ENCODE measurements at places on chromosomes 3 and 15.

DNA sequence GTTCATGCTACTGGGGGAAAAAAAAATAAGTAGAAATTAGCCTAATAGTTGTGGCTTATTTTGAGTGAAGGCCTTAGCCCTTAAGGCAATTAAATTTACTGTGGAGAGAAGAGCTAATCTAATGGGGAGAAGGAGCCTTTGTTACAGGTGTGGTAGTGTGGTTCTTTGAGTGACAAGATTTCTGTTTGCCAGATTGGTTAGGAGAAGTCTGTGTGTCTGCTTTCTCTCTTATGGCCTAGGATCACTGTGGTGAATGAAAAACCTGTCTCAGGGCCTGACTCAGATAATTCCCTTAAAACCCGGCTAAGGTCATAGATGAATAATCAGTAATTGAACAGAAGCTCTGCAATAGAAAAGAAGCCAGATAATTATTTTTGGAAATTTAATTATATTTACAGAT is 27.0 kb downstream of the OPA1 start:
- DNase-seq, result no peak

DNA sequence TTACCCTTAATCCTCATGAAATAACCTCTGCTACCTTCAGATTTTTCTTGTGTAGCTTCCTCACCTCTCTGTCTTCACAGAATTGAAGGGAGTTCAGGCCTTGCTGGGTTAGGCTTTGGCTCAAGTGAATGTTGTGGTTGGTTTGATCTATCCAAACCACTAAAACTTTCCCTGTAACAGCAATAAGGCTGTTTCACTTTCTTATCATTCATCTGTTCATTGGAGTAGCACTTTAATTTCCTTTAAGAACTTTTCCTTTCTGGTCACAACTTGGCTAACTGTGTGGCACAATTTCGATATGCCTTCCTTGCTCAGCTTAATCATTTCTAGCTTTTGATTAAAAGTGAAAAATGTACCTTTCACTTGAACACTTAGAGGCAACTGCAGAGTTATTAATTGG is 129.8 kb downstream of the NR1I2 start:
- DNase-seq, result no peak

DNA sequence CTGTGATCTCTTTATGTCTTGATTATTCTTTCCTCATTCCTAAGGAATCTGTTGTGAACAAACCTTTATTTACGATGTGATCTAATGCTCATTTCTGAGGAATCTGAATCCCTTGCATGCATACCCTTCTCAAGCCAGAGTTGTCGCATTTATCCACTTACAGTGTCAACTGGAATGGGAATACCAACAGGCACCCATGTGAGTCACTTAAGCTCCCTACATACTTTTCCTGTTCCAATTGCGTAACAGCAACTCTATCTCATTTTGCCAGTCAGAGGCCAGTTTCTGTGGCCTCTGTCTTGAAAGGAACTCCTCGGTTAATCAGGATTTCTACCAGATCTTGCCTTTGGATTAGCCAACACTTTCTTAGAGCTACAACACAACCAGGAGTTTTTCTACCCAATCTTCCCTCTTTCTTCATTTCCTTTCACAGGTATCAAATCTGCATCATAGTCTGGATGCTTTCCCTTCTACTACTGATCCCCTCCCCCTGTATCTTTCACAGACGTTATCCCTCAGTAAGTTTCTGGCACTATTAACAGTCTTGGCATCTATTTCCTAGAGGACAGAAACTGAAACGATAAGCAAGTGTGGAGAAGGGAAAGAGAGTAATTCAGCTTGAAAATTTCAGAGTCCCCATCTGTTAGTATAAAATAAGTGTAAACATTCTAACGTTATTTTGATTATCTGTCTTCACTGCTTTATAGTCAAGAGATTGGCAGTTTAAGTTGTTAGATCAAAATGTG is 66.8 kb upstream of the BCHE start:
- DNase-seq, result no peak

DNA sequence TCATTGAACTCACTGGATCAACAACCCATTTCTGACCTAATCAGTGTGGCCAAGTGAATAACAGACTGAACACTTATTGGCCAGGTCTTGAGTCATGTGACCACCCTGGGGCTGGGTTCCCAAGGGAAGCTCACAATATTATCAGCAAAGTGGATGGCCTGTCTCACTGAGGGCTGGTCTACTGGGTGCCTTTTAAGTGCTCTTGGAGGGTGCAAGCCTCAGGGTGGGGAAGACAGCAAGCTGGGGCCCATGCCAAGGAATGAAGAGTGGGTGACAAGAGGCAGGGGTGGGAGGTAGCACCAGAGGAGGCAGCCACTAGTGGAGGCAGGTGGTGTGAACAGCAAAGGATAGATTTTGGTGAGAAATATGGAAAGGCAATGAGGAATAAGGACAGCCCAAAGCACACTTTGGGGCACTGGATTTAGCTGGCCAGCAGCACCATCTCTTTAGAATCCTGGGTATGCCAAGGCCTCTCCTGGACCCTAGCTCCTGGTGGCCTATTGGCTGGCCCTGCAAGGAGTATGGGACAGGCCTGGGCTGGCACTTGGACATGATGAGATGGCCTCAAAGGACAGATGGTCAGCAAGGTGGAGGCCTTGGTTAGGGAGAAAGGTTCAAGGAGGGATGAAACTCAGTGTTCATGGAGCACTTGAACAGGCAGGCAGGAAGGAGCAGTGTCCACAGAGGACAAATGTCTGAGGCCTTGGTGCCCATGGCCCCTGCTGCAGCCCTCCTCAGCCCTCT is 34.2 kb downstream of the HMCES start:
- DNase-seq, result no peak

DNA sequence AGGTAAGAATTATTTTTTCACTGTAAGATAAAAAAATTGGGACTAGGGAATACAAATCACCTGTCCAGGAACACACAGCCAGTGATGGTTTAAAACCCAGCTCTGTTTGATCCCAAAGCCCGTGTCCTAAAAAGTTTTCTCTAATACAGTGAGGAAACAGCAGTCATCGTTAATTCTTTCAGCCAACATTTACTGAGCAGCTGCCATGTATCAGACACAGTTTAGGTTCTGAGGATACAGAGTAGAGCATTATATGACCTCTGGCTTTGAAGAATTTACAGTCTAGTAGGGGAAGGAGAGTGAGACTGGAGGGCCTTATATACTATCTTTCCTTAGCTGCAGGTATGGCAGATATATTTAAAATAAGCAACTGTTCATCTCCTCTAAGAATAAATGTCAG is 82.7 kb downstream of the KCNMB2 start:
- no peak for DNase-seq

- no peak for DNase-seq
These were observed 69.9 kb upstream of the GATM start for GRCh38 chr15:45448066-45448915.

- no peak for DNase-seq
These were observed 192.5 kb downstream of the SHQ1 start for GRCh38 chr3:72655723-72656122.

GRCh38 chr15:34582461-34583371 is 735 bp downstream of the GOLGA8B start:
- peak; percentile 59 for DNase-seq

DNA sequence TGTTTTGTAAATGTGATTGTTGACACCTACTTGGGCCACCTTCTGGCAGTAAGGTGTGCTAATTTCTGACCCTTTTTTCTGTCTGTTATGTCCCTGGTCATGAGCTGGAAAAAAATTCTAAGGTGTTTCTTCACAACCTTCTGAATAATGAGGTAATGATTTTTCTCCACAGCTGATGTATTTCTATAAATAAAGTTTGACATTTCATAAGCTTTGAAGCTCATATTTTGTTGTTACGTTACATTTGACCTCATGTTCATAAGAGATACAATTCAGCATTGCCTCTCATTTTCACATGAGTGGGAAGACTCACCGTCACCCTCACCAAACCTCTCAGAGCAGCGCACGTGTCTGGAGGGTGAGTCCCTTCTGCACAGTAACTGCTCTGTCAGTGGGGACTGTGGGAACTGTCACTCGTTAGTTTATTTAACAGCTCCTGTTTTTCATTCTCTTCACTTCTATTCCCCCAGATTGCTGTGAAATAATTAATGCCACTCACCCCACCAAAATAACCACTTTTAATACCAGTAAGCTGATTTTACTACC is 140.9 kb downstream of the PLCL2 start:
- no peak for DNase-seq

DNA sequence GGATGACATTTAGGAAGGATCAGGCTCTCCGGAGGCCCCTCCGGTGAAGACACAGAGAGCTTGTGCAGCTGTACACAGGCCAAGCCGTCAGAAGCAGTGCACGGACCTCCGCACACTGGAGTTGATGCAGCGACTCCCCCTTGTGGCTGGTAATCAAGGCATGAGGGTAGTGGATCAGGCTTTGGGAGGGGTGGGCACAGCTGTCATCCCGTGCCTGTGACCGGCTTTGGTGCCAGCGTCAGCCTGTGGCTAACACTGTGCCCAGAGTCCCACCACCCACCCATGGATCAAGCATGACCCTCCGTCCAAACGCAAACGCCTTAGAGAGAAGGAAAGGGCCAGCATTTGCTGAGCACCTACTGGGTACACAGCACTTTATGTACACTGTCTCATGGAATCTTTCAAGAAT is 8.2 kb upstream of the GRIP2 start:
- DNase-seq, result peak; percentile 58

GRCh38 chr3:112773864-112774263 is 72.8 kb downstream of the CD200R1L start:
- no peak for DNase-seq

DNA sequence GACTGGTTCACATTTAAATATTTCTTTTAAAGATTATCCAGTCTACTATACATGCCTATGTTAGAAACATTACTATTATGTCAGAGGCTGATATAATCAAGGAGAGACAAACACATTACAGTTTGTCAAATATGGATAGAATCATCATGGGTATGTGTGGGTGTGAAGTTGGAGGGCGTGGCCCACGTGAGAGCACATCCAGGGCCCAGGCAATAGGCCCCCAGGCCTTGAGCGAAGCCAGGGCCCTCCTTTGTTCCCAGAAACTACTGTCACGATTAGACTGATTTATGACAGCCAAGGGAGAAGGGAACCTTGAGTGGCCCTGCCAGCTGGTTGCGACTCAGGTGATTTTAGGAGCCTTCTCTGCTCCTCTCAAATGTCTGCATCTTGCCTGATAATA is 26.9 kb upstream of the LDHAL6B start:
- no peak for DNase-seq

DNA sequence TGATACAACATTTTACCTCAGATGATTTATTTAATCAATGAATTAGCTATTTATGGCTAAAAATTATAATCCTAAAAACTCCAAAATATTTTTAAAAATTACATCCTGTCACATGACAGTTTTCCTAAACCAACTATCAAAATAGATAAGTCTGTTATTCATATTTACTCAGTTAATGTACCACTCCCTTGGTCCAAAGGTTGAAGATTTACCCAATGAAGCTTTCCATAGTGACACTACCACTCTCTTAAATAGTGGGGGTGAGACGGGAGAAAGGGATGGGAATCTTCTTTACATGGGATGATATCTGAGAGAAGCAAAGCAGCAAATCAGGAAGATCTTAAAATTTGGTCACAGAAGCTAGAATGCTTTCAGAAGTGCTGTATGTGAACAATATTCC is 30.5 kb downstream of the XRN1 start:
- no peak for DNase-seq

- DNase-seq, result no peak
These were observed 15.0 kb downstream of the MYLK start for GRCh38 chr3:123869165-123869564.

DNA sequence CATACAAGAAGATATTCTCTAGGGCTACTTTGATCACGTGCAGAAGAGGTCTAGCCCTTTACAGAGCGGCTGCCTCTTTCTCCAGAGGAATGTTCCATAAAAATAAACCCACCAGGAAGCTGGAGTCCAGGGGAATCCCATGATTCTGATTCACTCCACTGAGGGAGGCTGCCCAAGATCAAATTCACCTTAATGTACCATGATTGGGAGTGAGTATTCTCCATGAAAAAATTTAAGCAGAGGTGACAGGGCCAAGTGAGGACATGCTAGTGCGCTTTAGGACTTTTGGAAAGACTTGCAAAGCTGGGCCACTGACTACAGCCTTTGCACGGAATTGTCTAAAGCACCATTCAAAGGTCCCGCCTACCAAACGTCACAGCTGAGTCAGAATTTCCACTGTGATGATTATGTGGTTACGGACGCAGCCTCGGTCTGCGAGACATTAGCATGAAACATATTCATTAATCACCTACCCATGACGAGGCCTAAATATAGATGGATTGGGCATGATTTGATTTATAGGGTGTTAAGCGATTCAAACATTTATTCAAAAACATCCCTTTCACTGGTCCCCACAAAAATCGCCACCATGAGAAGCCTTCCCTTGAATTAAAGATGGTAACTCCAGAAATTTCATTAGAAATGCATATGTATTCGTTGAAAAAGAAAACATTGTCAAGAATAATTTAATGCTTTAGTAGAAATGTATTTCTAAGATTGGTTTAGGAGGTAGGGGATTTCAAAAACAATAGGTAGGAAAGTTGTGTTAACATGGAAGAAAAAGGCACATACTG is 152.6 kb downstream of the GREM1 start:
- no peak for DNase-seq

DNA sequence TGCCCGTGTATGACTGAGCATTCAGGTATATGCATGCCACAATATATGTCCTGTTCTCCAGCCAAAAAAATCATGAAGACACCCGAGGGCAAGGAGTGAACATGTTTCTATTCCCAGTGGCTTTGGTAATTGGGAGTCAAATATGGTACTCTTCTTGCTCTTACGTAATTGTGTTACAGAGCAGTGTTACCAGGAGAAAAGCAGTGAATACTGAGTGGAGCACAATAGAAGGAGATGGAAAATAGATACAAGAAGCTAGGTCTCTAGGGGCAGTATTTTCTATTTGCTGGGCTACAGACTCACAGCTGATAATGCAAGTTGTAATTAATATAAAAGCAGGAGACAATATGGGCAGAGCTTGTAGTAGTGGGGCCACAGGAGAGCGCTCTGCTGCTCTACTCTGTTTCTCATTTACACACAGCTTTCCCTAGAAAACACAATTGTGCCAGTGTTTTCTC is 13.2 kb downstream of the MEIS2 start:
- no peak for DNase-seq

DNA sequence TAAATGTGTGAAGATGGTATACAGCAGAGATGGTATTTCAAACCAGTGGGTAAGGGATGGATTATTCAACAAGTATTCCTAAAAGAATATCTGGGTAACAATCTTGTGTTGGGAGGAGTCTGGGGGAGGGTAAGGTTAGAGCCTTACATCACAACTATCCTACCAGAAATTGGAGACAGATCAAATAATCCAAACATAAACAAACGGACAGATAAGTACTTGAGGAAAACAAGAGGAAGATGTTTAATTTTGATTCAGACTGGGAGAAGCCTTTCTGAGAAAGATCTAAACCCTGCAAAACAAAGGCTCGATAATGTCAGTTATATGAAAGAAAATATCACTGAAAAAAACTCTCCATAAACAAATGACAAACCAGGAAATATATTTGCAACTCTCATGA is 77.9 kb downstream of the SLC9A9 start:
- no peak for DNase-seq

DNA sequence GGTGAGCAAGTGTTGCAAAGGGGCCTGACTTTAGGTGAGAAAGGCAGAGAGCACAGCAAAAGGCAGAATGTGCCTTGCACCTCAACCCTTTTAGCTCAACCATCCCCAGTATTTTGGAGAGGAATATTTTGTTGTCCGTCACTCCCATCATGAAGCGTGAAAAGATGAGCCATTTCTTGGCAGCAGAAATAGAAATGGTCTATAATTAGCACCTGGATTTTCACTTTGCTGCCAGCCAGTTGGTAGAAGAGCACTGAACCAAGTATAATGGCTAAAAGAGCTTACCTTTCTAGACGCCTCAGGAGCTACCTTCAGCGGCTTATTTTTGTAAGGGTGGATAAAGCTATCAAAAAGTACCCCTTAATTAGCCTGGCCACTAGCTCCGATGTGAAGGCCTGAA is 406.7 kb downstream of the OCA2 start:
- no peak for DNase-seq

Measured in activated naive CD4-positive, alpha-beta T cell treated with anti-CD3 and anti-CD28 coated beads, Interleukin-2, amount 10 ng/mL, durations not matched to agents 7 days and 5 days (primary cell).